Spinal cord (tissue), 10 donors: ENCODE measurements at places on chromosomes 4 and X.

GRCh38 chrX:53729751-53730150 lies 43.2 kb upstream of the HUWE1 start:
- DNase-seq = no peak

GRCh38 chr4:139042981-139043460 lies 27.4 kb downstream of the NOCT start:
- no peak for DNase-seq

DNA sequence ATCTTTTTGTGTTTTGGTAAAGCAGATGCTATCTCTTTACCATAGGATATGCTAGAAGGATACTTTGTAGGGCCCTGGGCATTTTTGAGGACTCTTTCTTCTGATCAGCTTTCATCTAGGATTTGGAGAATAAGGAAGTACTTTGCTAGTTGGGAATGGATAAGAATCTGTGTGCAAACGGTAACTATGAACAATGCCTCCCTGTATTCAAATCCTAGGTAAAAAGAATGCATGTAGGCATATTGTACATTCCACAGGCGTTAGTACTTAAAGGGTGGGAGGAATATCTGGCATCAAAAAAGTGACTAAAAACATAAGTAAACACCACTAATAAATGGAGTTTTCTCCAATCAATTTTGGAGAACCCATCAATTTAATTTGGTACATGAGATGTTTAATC lies 59.7 kb downstream of the SH3BGRL start:
- DNase-seq = no peak

- DNase-seq = no peak
Measured at GRCh38 chr4:82640540-82640939, 78.8 kb upstream of the TMEM150C start.

- DNase-seq = no peak
Measured at GRCh38 chr4:80116516-80116915, 43.5 kb upstream of the ANTXR2 start.

GRCh38 chr4:78032446-78032845 lies 24.7 kb upstream of the FRAS1 start:
- DNase-seq = no peak

GRCh38 chr4:146842876-146843275 lies 102.8 kb downstream of the TTC29 start:
- no peak for DNase-seq

- DNase-seq = no peak
Measured at GRCh38 chr4:40562681-40563080, 67.0 kb downstream of the RBM47 start.

- no peak for DNase-seq
Measured at GRCh38 chr4:157421365-157421764, 200.8 kb downstream of the GRIA2 start.

- no peak for DNase-seq
Measured at GRCh38 chr4:135354876-135355275, 1153.3 kb upstream of the PABPC4L start.

DNA sequence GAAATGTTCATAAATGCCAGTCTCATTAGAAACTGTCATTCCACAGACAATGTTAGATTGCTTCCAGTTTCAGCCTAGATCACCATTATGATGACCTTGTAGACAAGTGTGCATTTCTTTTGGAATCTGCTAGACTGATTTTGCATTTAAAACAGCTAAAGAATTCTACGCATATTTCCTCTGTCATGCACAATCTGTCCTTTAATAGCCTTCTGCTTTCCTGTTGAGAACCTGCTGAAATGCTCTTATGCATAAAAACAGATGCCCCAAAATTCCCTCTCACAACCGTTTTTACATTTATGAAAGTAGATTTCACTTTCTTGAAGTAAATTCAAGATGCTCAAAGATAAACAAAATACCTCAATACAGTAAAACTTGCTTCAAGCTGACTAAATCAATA lies 673.3 kb downstream of the GALNTL6 start:
- no peak for DNase-seq

DNA sequence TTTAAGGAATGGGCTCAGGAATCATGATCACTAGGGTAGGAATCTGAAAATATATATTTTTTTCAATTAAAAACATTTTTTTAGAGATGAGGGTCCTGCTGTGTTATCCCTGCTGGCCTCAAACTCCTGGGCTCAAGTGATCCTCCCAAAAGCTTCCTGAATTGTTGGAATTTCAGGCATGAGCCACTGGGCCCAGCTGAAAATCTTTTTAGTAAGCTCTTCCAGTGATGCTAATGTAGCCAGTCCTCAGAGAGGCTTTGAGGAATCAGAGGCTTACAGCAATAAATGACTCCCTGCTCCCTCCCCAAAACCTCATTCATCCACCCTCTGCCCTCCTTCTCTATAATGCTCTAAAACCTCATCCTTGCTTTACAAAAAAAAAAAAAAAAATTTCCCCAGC lies 129.5 kb downstream of the ZIC3 start:
- no peak for DNase-seq

DNA sequence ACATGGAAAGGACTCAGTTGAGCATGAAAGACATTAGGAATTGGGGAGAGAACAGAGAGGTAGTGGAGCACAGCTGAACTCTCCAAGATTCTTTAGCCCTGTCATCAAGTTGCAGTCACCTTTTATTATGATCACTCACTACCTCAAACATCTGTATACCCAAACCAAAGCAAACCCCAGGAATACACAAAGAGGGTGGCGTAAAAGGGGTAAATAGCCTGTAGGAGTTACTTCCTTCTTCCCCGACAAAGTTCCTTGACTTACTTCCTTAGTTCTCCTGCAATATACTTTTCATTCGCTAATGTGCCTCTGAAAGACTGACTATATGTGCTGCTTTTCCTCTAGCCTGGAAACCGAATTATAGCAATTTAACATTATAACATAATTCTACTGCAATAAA lies 159.9 kb downstream of the SPRY1 start:
- DNase-seq = no peak

- no peak for DNase-seq
Measured at GRCh38 chr4:106418444-106418843, 49.9 kb upstream of the GIMD1 start.

- no peak for DNase-seq
Measured at GRCh38 chr4:163680386-163681098, 186.1 kb downstream of the TMA16 start.

DNA sequence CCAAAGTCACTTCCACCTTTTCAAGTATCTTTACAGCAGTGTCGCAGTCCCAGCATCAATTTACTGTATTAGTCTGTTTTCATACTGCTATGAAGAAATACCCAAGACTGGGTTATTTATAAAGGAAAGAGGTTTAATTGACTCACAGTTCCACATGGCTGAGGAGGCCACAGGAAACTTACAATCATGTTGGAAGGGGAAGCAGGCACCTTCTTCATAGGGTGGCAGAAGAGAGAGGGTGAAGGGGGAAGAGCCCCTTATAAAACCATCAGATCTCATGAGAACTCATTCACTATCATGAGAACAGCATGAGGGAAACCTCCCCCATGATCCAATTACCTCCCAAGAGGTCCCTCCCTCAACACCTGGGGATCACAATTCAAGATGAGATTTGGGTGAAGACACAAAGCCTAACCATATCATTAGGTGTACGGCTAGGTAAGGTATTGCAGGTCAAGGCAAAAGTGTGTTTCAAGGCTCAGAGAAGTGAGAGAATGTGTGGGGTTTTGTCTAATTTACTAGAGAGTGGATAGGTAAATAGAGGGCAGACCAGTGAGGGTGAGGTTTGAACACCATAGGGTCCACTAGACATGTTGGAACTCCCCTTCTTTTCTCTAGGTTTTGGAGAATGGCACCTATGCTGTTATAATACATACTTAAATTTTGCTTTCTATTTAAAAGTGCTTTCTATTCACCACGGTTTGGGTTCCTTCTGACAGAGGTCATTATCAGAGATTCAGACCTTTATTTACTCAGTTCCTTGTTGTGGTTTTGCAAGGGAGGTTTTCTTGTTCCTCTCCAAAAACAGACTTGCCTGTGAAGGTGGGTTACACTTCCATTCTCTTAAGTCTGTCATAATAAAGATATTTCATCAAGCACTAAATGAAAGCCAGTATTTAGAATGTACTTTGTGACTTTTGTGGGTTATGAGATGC lies 186.6 kb downstream of the CPEB2 start:
- DNase-seq = no peak

- no peak for DNase-seq
Measured at GRCh38 chrX:130053236-130053635, 57.1 kb downstream of the ELF4 start.

DNA sequence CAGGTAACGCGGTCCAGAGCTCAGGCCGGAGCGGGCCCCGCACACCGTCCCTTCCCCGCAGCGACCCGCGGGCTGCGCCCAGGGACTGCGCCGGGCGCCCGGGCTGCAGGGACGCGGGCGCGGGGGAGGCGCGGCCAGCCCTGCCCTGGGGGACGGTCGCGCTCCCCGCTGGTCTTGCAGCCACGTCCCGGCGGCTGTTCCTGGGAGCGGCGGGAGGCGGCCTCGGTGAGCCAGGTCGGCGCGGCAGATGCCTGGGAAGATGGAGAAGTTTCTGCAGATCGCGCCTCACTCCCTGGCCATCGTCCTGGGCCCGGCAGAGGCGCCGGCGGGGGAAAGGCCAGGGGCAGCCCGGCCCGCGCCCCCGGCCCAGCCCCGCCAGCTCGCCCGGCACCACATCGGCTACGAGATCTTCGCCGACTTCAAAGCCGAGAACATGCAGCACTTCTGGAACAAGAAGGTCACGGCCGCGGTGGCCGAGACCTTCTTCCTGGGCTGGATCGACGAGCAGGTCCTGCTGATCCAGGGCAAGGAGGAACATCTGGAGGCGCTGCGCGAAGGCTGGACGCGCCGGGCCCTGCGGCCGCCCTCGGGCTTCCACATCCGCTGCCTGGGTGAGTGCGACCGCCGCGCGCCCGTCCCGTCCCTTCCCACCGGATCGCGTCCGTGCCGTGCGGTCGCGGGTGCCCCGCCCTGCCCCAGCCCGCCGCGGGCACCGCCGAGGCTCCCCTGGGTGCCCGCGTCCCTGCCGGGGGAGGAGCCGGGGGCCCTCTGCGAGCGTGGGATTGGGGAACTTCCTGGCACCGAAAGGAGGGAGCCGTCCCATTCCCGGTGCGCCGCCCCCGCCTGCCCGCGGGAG lies 107.4 kb upstream of the STOX2 start:
- DNase-seq = no peak

GRCh38 chrX:51860679-51861078 lies 32.7 kb upstream of the MAGED1 start:
- DNase-seq = no peak

- no peak for DNase-seq
Measured at GRCh38 chrX:10931976-10932375, 179.2 kb upstream of the HCCS start.

- no peak for DNase-seq
Measured at GRCh38 chr4:123299212-123299691, 97.3 kb upstream of the SPRY1 start.

DNA sequence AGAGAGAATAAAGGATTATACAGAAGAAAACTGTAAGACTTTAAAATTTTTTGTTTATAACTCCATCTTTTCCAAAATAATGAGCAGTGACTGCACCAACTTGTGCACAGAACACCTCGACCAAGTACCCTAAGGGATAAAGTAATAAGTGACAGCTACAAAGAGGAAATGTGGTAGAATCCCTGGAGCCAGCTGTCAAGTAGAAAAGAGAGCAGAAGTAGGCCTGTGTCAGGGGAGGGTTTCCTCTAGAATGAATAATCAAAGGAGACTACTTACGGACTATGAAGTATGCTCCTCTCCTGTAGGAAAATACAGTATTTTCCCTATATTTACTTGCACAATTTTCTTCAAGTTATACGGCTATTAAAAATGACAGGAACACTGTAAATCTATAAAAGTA lies 1.2 kb downstream of the EIF1AX start:
- DNase-seq = no peak

DNA sequence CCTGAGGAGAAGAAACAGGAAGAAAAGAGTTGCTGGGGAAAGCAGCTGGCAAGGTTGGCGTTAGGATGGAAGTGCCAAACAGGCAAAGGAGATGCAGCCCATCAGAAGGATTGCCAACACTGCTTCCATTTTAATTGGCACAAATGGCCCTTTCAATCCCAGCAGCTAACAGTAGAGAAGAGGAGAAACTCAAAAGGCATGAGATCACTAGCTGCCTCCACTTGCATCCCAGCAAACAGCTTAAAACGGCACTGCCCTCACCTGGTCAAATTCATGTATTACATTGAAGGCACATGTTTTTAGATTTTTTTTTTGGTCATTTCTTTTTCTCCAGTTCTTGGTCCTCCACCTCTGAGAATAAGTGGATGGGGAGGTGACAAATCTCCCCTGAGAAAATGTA lies 14.9 kb upstream of the LOC101059915 start:
- peak; percentile 17 for DNase-seq

GRCh38 chrX:23952984-23953907 lies 45.4 kb downstream of the CXorf58 start:
- no peak for DNase-seq

DNA sequence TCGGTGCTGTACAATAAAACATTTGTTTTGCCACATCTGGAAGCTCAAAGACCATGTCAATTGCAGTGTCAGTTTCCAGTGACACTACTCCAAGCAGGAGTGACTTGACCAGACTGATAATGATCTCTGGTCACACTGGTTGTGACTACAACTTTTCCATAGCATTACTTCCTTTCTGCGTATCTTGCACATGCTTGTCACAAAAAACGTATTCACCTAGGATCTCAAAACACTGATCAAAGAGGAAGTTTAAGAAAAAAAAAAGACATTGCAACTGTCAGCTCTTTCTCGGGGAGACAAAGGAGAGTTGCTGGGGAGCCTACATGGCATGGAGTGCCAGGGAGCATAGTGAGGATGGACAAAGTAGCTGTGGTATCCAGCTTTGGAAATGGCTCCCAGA lies 60.6 kb downstream of the OPHN1 start:
- DNase-seq = no peak

- DNase-seq = no peak
Measured at GRCh38 chrX:18288716-18289115, 65.8 kb downstream of the SCML2 start.
